ENCODE measurements at places on chromosomes 5 and 9.

DNA sequence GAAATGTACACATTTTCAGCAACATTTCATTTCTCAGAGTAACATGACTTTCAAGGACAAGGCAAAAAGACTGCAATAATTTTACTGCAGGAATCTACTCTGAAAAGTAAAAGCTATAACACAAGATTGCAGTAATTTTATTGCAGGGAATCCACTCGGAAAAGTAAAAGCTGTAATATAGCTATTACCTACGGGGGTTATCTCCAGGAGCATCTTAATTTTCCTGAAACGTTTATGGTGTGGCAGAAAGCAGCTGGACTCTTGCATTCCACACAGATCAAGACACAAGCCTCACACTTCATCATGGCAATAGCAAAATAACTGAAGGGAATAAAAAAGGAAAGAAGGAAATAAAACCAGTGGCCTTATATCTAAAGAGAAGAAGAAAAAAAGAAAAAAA lies 171.2 kb downstream of the TSSK1B start:
- no peak for DNase-seq

GRCh38 chr5:136769093-136769492 lies 403.7 kb upstream of the TRPC7 start:
- no peak for DNase-seq

GRCh38 chr9:133234577-133235322 lies 25.7 kb upstream of the OBP2B start:
- no peak for DNase-seq

DNA sequence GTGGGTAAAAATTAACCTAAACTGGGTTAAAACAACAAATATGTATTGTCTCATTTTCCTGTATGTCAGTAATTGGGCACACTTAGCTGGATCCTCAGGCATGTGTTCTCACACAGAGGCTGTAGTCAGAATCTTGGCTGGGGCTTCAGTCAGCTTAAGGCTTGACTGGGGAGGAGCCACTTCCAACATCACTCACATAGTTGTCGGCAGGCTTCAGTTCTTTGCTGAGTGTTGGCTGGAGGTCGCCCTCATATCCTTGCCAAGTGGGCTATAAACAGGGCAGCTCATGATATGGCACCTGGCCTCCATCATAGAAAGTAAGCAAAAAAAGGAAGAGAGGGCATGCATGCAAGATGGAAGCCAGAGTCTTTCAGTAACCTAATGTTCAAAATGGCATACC lies 173.0 kb downstream of the GIN1 start:
- no peak for DNase-seq

- DNase-seq, result no peak
These were observed 98.4 kb downstream of the MAPKAP1 start for GRCh38 chr9:125608489-125609224.

- no peak for DNase-seq
These were observed 17.2 kb upstream of the SPOCK1 start for GRCh38 chr5:137516251-137516797.

Data from HS-27A (cell line).